ENCODE measurements at places on chromosomes 4 and X.
A peak's percentile ranks its signal among the peaks of the same experiment; 100 is the strongest.

GRCh38 chr4:142809559-142809958 lies 36.5 kb downstream of the INPP4B start:
- DNase-seq: no peak

- DNase-seq: no peak
Observed at GRCh38 chr4:180669680-180670079, 1573.5 kb upstream of the TENM3 start.

DNA sequence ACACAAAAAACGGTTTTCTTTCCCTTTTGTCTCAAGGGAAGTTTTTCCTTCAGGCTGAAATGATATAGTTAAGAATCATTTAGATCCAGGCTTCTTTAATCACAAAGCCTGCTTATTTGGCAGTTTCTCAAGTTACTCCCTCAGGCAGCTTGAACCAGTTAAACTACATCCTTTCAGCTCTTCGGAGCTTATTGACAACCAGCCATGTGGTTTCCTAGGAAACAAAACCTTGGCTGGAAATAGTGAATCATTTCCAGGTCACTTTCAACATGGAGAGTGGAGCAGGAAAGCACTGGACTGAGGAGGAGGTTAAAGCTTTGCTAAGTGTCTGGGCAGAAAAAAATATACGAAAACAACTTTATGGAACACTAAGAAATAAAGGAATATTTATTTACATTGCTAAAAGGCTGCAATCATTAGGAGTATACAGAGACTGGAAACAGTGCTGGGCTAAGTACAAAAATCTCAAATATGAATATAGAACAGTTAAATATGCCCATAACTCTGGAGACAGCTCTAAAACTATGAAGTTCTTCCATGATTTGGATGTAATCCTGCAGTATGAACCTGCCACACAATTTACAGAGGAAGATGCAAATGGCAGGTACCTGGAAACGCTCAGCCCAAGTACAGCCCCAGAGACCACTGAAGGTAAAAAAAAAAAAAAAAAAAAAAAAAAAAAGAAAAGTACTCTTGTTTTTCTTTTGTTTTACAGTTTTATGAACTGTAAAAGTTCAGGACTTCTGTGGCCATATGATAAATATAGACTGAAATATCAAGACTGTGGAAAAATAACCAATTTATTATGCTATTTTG lies 23.2 kb upstream of the AASDH start:
- no peak for DNase-seq

GRCh38 chr4:28146191-28146590 lies 1285.5 kb downstream of the STIM2 start:
- no peak for DNase-seq

DNA sequence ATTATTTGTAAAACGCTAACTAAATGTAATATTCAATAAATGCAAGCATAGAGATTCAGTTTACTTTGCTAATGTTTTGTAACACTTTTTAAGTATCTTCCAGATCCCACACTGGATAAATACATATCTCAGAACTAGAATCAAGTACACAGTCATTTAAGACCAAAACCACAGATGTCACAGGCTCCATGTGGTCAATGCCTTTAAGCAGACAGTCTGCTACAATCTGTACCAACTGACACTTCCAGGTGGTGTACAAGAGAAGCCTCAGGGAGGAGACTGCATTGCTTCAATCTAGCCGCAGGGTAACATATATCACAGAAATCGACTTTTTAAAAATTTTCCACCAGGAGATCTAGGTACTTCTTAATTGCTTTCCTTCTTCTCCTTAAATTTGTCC lies 229.6 kb upstream of the DIAPH2 start:
- DNase-seq: no peak

GRCh38 chr4:144411119-144411518 lies 234.8 kb upstream of the HHIP start:
- no peak for DNase-seq

DNA sequence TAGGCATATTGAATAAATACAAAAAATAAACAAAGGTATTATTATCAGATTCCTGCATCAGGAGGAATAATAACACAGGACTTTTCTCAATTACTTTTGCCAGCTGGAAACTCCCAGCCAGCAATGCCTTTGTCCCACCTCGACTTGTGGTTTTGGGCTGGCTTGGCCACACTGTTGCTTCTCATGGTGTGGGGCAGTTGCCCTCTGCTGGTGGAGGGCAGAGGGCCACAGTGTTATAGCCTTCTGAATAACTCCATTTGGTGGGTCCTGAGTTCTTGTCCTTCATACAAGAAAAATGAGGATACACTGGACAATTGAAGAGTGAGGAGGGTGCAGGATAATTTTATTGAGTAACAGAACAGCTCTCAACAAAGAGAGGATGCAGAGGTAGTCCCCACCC lies 1206.0 kb upstream of the ADGRL3 start:
- no peak for DNase-seq

DNA sequence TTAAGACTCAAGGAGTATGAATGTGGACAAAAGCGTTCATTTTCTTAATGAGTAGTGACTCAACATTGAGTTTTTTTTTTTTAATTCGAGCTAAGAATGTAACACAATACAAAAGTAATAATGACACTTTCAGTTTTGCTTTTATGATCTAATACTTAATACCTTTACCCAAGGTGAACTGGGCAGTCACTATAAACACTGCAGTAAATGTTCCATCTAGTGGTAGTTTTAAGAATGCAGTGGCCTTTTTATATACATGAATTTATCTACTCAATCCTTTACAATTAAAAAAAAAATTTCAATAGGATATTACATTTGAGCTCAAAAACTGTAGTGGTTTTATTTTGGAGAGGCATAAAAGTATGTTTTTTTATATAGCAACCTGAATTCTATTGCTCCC lies 33.9 kb downstream of the PDK3 start:
- DNase-seq: no peak

- DNase-seq: no peak
Observed at GRCh38 chrX:21734175-21734574, 23.7 kb downstream of the SMPX start.

GRCh38 chrX:7149411-7149810 lies 1.5 kb upstream of the PUDP start:
- DNase-seq: no peak

- no peak for DNase-seq
Observed at GRCh38 chrX:124433186-124433585, 86.8 kb downstream of the SH2D1A start.

- peak; percentile 47 for DNase-seq
Observed at GRCh38 chrX:103918571-103919269, 43.7 kb upstream of the TMSB15B start.

All from stimulated activated CD8-positive, alpha-beta memory T cell treated with anti-CD3 and anti-CD28 coated beads, Interleukin-7, amount 100 ng/mL, for 48 hours (primary cell).